ENCODE measurements at places on chromosomes 16 and 17.
A peak's percentile ranks its signal among the peaks of the same experiment; 100 is the strongest.

GRCh38 chr16:54933281-54934011 lies 2.8 kb downstream of the IRX5 start:
- DNase-seq, result peak; percentile 62

DNA sequence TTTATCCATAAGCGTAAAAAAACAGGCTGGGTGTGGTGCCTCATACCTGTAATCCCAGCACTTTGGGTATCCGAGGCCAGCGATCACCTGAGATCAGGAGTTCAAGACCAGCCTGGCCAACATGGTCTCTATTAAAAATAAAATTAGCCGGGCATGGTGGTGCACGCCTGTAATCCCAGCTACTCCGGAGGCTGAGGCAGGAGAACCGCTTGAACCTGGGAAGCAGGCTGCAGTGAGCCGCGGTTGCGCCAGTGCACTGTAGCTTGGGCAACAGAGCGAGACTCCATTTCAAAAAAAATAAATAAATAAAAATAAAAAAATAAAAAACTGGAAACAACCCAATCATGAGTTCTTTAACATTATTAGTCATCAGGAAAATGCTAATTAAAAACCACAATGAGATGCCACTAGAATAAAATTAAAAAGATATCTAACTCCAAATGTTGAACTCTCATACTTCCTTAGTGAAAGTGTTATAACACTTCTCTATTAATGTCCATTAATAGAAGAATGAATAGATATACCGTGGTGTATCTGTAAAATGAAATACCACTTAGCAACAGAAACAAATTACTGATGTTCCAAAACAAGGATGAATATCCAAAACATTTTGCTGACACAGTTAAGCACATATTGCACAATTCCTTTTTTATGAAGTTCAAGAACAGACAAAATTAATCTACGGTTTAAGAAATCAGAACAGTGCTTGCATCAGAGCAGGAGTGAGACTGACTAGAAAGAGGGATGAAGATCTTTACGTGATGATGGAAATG lies 13.1 kb downstream of the MPHOSPH6 start:
- no peak for DNase-seq

DNA sequence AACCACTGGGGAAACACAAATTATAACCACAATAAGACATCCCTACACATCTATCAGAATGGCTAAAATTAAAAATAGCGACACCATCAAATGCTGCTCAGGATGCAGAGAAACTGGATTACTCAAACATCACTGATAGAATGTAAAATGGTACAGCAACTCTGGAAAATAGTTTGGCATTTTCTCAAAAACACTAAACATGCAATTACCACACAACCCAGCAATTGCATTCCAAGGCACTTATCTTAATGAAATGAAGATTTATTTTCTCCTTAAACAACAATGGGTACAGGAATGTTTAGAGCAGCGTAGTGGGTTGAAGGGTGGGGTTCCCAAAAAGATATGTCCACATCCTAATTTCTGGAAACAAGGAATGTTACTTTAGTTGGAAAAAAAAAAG lies 309.0 kb upstream of the PMFBP1 start:
- no peak for DNase-seq

DNA sequence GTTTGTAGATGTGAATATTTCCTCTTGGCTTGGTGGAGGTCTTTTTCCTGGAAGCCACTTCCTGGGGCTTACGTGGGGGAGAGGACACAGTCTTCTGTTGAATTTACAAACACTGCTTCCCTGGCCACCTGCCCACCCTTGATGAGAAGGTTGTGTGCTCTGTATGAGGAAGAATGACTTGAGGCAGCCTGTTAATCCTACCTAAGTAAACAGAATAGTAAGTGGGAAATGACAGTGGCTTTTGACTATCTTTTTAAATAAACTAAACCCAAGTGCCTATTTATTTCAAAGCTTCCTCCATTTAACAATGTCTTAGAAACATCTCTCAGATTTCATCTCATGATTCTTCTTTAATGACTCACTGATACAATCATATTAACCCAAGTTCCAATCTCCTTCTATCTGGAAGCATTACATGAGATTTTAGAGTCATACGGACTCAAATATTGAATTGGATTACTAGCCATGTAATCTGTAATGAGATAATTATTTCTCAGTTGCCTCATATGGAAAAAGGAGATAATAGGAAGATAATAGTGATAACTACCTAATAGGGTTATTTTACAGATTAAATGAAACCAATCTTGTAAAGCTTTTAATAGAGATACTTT lies 96.6 kb upstream of the SMIM36 start:
- no peak for DNase-seq

DNA sequence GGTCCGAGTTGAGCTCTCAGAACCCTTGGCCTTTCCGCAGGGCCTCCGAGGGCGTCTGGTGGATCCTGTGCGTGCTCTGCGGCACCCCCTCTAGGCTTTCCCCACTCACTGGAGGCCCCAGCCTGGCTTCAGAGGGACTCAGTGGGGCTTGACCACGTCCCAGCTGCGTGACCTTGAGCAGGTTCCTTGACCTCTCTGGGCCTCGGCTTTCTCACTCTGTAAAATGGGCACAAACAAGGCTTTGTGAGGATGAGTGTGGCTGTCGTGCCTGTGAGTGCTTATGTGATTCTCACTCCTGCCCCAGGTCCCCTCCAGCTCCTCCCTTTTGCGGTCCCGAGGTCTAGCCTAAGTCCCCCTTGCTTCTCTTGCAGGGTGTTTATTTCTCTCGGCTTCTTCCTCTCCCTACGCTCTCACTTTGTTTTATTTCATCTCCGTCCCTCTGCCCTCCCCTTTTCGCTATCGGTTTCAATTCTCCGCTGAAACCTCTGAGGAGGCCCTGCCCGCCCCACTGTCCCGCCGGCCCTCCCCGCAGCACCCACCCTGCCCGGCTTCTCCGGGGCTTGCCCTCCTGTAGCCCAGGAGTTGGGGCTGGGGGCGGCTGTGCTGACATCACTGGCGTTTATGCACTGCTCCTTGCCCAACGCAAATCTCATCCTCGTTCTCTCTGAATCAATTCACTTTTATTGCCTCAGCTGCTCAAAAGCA lies 82.3 kb upstream of the CBX4 start:
- DNase-seq, result no peak

- peak; percentile 79 for DNase-seq
These were observed 5.8 kb upstream of the KIFC3 start for GRCh38 chr16:57807968-57808528.

DNA sequence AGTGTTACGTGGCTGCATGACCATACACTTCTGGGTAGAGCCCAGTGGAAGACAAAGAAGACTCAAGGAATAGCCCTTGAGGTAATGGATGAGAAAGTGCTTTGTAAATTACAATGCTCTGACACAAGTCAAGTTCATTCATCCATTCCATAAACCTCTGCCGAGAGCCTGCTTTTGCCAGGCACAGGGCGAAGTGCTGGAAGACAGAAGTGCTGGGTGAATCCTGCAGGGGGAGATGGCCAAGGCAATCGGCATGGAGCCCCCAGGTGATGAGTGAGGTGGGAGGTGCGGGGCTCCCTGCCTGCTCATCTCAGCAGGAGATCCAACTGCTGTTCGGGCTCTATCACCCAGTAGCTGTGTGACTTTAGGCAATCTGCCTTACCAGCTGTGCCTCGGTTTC lies 2.8 kb upstream of the SOCS3 start:
- no peak for DNase-seq

GRCh38 chr17:74892974-74893911 lies at the start of gene FADS6:
FADS6 (minus strand) TSS chr17:74893633; CDS start chr17:74893595, 38 bp downstream.
- DNase-seq, result peak; percentile 36

- no peak for DNase-seq
These were observed 15.3 kb upstream of the HEXD start for GRCh38 chr17:82402865-82403264.

DNA sequence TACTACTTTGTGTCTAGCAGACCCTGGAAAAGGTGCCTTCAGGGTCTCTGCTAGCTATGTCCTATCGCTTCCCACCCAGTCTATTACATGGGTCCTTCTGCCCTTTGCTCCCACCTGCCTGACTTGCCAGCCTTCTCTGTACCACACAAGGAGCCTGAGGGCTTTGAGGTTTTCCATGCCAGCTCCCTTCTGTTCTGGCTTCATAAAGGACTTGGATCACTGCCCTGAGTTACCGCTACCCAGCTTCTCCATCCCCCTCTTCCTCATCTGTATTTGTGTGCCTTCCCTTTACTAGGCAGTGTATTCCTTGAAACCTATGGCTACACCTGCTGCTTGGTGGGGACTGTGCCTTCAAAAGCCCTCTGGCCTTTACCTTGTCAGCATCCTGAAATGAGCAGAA lies 19.6 kb upstream of the LLGL1 start:
- DNase-seq, result no peak

DNA sequence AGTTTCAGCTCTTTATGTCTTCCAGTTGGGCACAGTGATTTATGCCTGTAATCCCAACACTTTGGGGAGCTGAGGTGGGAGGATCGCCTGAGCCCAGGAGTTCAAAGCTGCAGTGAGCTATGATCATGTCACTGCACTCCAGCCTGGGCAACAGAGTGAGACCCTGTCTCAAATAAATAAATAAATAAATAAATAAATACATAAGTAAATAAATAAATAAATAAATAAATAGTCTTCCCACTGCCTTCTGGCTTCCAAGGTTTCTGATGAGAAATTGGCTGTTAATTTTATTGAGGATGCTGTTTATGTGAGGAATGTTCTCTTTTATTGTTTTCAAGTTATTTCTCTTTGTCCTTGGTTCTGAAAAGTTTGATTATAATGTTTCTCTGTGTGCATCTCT lies 1507.6 kb upstream of the GOT2 start:
- no peak for DNase-seq

DNA sequence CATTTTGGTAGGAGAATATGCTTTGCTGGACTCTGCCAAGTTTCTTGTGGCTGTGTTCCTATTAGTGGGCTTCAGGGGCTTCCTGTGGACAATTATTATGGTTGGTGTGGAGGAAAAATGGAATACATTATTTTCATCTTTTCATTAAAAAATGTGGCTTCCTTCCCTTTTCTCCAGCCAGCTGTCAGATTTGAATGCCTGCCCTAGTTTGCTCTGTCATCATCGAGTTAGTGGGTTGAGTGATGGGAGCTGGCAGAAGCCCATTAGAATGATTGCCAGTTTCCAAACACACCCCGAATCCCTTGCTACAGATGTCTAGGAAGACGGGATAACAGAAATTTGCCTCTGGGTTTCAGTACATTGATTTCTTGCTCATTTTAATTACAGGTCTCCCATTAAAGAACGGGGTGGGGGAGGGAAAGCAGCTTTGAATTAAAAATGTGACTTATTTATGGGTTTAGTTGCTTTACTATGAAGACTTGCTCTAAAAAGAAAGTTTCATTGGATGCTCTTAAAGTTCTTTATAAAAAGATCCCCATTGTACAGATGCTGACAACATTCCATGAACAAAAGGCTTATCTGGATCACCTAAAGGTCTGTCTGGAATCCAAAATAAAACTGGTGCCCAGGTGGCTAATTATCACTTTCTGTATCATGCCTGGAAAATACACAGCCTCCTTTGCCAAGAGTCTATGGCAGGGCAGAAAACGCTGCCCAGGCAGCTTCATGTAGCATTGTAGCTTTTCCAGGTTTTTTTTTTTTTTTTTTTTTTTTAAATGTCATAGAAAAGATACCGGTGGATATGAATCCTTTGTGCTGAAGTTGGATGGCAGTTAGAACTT lies 103.6 kb downstream of the PRKCA start:
- DNase-seq, result no peak

- peak; percentile 89 for DNase-seq
These were observed 24.0 kb upstream of the SSTR5 start for GRCh38 chr16:1048442-1049112.

DNA sequence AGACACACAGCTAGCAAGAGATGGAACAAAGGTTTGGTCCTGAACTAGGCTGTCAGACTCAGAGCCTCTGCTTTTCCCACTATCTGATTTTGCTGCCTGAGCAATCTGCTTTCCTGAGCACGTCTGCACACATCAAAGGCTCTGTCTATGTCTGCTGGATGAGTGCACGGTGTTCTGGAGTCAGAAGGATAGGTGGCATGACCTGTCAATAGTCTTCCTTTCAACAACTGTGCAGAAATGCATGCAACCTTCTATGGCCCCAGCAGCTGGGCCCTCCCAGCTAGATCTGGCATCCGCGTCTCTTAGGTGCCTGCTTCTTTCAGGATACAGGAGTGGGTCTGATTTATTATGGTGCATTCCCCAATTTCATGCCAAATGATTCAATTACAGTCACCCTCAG lies 138.3 kb downstream of the UTP18 start:
- DNase-seq, result no peak

DNA sequence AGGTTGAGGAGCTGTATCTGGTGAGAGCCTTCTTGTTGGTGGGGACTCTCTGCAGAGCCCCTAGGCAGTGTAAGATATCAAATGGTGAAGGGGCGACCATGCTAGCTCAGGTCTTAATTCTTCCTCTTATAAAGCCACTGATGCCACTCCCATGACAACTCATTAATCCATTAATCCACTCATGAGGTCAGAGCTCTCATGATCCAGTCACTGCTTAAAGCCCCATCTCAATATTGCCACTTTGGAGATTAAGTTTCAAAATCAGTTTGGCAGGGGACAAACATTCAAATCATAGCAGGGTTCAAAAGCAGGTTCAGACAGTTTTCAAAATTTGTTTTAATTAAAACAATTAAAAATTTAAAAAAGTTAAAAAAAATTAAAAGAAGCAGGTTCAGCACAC lies 13.1 kb upstream of the SPECC1 start:
- no peak for DNase-seq

DNA sequence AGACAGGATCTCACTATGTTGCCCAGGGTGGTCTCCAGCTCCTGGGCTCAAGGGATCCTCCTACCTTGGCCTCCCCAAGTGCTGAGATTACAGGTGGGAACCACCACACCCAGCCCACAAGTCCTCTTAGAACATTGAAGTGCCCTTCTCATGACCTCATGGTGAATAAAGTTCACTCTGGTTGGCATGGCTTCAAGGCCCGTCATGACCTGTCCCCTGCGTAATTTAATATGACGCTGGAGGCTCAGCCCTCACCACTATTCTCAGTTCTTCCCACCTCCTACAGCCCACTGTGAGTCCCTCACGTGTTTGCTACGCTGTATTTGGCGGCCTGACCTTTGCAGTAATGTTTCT lies 1.9 kb downstream of the ENDOV start:
- DNase-seq, result no peak

DNA sequence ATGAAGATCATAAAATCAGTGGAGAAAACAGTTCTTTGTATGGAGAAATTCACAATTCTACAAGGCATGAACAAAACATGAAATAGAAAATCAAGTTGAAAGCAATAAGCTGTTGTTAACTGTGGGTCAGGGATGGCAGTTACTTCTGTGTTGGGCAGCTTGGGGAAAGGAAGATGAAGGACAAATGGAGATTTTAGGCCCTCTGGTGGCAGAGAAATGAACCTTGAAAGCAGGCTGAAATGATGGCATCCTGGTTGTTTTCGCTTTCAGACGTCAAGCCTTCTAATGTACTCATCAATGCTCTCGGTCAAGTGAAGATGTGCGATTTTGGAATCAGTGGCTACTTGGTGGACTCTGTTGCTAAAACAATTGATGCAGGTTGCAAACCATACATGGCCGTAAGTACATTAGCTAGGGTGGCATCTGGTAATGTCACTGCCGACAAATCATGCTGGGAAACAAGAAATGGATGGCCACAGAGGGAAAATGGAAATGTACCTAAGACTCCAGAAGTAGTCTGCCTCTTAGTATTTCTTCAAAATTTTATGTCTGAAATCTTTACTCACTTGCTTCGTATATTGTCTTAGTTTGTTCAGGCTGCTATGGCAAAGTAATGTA lies 108.9 kb downstream of the MAP2K6 start:
- peak; percentile 58 for DNase-seq

GRCh38 chr17:56313201-56313600 lies 159.9 kb downstream of the ANKFN1 start:
- no peak for DNase-seq

- DNase-seq, result peak; percentile 76
These were observed 1.1 kb downstream of the PHF12 start for GRCh38 chr17:28950017-28950751.

GRCh38 chr16:5069854-5070253 lies 1.8 kb upstream of the ALG1 start:
- DNase-seq, result no peak

Data from neural progenitor cell (in vitro differentiated cells).